CD4-positive, alpha-beta T cell (primary cell): ENCODE measurements at places on chromosomes 3 and 15. TPM values are rescaled to one million over a fixed set of nuclear protein-coding genes. Genes with fewer than 3 reads are reported as not detected.

DNA sequence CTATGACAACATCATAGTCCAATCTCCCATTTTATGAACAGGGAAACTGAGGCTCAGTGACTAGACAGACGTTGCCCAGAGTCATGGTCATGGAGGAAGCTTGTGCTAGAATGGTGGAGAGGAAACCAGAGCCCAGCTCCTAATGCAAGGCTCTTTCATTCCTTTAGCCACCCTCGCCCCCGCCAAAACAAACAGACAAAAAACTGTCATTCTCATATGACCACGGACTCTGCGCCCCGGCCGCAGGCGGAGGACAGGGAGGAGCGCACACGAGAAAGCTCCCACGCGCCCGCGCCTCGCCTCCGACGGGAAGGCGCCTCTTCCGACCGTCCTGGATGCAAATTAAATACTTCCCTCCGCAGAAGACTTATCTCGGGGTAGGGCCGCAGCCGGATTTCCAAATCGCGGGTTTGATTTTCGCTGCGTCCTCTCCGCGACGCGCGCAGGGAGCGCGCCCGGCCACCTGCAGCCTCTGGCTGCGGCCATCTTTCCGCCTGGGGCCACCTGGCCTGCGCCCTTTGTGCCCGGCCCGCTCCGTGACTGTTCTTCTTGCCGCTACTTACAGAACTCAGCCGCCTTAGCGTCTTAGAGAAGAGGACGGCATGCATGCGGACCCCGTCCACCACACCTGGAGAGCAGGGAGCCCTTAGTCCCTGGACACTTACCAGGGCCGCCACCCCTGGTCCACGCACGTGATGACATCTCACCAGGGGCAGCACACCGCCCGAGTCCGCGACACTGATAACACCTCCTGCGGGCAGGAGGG, 670 bp upstream of the ATP13A3 start:
- peak; percentile 20 for DNase-seq

- peak; percentile 88 for DNase-seq
Measured at GRCh38 chr3:138186803-138187295, 252 bp upstream of the ARMC8 start.

- DNase-seq, result no peak
Measured at GRCh38 chr15:55179141-55179540, 17.6 kb downstream of the RSL24D1 start.

DNA sequence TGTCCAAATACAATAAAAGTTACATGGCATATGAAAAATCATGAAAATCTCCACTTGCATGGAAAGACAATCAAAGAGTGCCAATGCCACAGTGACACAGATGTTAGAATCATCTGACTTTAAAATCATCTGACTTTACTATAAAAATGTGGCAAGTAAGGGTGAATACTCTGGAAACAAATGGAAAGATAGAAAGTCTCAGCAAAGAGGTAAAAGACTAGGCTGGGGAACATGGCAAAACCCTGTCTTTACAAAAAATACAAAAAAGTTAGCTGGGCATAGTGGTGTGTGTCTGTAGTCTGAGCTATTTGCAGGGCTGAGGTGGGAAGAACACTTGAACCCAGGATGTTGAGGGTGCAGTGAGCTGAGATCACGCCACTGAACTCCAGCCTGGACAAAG, 29.1 kb downstream of the ALPK3 start:
- no peak for DNase-seq

DNA sequence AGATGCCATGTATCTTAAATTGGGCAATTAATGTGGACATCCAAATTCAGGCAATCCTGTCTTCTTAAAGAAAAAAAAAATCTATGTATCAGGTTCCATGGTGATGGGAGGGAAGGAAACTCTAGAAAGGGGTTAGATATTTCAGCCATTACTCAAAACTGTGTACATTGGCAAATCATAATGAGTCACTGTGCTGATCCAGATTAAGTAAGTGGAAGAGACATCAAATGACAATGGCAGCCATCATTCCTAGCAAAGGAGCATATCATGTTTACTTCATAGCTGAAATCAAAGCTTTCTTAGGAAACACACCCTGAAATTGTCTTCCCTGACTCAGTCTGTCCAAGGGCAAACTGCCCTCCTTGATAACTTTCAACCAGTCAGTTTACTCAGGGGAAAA, 713.3 kb upstream of the GBE1 start:
- no peak for DNase-seq

DNA sequence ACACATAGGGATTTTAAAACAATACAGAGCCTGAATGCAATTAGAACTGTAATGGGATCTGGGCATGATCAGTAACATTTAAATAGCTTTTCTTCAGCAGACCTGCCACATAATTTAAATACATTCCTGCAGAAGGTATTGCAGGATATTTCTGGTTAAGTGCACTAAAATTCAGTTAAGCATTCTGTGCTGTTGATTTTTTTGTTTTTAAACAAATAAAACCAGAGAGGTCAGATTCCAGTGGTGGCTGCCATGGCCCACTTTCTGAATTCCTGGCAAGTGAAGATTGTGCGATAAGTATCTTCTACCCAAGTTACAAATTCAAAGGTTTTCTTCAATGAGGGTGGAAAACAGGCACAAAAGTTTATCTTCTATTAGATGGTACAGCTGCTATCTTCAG, 98.7 kb downstream of the RAP2B start:
- no peak for DNase-seq

DNA sequence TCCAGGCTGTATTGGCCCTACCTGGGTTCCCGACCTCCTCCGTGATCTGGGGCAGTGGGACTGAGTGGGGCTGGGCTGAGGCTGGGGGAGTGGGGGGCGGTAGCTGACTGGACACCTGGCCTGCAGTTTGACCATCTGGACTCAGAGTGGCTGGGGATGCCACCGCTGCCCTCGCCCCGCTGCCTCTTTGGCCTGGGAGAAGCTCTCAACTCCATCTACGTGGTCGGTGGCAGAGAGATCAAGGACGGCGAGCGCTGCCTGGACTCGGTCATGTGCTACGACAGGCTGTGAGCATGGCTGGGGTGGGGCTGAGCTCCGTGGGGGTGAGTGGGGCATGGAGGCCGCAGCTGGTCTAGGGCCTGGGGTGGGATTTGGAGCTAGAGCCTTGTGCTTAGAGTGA, 2.7 kb downstream of the KLHL40 start:
- DNase-seq, result no peak

DNA sequence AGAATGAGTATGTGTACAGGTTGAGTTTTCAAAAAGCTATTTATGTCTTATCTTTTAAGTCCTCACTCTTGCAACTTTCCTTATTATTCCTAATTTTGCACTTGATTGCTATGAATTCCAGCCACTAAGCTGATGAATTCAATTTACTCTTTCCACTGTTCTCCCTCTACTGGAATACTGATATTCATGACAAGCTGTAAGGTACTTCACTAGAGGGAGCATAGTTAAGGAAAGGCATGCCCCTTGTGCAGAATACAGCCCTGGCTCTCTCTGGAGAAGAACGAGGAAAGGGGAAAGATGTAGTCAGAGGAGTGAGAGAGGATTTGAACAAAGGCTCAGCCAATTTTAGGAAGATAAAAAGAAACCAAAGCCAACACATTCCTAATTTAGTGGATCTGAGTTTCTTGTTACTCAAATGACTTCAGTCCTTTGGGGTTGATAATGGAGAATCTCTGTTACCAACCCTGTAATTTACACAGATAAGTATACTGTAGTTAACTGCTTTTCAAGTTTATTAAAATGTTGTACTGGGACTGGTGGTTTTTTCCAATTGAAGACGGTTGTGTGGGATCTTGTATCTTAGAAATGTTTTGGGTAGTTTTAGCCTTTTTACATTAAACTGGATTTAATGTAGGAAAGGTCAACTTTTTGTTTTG, 4.0 kb downstream of the SCAANT1 start:
- no peak for DNase-seq

DNA sequence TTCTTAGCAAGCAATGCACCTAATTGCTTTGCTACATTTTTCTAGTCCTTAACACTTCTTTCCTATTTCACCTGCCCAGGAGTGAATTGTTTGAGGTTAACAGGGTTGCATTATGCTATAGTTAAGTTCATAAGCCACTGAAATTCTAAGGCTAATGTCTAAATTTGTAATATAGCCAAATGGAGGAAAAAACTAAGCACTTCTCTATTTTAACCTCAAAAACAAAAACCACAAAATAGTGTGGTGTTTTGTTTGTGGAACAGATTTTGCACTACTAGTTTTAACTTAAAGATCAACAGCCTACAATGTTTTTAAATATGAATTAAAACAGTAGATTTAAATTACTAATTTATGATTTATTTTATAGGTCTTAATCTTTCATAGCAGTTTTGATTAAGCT, 5.5 kb downstream of the ATOSA start:
- no peak for DNase-seq

DNA sequence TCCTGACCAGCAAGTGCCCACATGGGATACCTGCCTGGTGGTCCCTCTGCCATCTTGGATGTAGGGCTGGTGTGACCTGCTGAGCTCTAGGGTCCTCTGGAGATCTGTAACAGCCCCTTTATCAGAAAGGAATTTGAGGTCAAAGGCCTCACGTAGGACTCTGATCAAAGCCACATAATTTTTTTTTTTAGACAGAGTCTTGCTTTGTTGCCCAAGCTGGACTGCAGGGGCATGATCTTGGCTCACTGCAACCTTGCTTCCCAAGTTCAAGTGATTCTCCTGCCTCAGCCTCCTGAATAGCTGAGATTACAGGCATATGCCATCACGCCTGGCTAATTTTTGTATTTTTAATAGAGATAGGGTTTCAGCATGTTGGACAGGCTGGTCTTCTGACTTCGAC, 9.5 kb downstream of the ITGB5 start:
- no peak for DNase-seq

DNA sequence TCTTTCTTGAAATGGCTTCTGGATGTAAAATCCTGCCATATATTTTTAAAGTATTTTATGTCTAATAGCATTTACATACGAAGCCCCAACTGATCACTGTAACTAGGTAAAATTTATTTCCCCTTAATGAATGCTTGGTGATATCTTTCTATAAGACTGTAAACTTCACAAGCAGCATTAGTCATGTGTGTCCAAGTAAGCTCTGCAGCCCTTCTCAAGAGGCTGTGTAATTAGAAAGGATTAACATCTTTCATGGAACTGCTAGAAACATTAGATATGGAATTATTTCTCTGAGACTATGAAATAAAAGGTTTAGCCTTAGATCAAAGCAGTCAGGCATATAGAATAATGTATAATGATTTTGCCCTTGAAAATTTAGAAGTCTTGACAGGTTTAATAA, 143.3 kb downstream of the EPHA3 start:
- no peak for DNase-seq

GRCh38 chr15:71301958-71302621, 186.8 kb downstream of the THSD4 start:
- DNase-seq, result no peak

GRCh38 chr3:147410526-147411237, 1.5 kb downstream of the ZIC1 start:
- DNase-seq, result no peak

DNA sequence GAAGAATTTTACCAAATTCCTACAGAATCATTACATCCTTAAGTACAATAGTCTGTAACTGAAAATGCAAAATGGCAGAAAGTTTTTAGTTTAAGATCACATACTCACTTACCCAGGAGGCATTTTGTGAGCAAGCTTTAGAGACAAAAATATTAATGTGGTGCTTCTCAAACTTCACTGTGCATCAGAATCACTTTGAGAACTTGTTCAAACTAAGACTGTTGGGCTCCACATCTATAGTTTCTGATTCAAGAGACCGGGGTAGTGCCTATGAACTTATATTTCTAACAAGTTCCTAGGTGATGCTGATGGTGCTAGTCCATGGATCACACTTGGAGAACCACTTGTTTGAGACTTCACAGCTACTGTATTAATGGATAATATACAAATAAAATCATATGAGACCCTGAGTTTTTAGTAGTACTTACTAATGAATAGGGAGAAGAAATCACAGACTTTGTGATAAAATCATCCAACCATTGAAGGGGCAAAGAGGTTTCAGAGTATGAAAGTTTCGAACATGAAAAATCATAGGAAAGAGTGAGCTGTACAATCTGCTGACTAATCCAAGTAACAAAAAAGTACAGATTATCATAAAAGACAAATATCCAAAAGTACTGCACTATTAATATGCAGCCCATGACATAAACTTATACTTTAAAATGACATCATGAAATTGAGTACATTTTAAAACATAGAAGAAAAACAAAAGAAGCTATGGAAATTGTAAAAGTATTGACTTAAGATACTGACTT, 110.3 kb downstream of the ADAM10 start:
- DNase-seq, result no peak

DNA sequence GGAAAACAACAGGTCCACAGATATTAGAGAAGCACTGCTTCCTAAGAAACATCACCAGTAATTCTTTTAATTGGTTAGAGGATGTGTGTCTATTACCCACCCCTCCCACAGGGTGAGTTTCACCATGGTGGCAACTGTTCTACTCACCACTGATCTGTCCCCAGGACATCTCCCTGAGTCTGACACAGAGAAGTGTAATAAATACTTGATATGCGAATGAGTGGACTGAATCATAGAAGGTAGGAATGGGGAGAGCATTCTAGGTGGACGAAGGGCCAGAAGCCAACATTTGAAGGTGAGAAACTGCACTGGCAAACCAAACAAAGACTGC, 452.7 kb upstream of the PROK2 start:
- no peak for DNase-seq

DNA sequence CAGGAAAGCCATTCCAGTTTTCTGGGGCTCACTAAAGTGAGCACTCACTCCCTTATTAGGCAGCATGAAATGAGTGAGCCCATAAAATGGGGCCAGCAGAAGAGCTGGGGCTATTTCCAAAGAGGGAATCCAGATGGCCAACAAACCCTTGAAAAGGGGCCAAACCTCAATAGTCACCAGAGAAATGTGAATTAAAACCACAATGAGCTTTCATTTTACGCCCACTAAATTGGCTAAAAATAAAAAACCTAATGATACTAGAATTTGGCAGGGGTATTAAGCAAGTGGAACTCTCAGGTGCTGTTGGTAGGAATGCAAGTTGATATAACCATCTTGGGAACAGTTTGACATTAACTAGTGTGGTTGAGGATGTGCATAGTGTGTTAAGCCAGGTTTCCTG, 42.1 kb upstream of the RAF1 start:
- DNase-seq, result no peak

DNA sequence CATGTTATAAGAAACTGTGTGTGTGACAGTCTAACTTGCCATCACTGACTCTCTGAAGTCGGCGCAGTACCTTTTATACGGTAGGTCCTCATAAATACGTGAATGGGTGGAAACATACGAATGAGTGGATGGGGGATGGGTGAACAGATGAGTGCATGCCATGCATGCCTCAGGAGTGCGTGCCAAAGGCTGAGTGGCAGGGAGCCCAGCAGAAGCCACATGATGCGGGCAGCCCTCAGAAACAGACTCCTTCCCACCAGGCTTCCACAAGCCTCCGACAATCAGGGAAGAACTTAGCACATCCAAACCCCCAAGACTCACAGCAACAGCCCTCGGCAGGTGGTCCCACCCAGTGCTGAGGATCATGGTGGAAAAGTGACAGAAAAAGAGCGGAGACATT, 16.7 kb downstream of the HCN4 start:
- DNase-seq, result no peak

Gene TMED3
- total RNA-seq, result 12.2 TPM

Gene SPTBN5
- 2.2 TPM for total RNA-seq

Gene MEGF11
- total RNA-seq, result not detected

Gene SLC24A5
- total RNA-seq, result not detected

Gene CHRD
- total RNA-seq, result 0.22 TPM

Gene GOLGA8T
- not detected for total RNA-seq

Gene INSYN1
- total RNA-seq, result not detected
